ENCODE measurements at places on chromosomes 7 and 10.

DNA sequence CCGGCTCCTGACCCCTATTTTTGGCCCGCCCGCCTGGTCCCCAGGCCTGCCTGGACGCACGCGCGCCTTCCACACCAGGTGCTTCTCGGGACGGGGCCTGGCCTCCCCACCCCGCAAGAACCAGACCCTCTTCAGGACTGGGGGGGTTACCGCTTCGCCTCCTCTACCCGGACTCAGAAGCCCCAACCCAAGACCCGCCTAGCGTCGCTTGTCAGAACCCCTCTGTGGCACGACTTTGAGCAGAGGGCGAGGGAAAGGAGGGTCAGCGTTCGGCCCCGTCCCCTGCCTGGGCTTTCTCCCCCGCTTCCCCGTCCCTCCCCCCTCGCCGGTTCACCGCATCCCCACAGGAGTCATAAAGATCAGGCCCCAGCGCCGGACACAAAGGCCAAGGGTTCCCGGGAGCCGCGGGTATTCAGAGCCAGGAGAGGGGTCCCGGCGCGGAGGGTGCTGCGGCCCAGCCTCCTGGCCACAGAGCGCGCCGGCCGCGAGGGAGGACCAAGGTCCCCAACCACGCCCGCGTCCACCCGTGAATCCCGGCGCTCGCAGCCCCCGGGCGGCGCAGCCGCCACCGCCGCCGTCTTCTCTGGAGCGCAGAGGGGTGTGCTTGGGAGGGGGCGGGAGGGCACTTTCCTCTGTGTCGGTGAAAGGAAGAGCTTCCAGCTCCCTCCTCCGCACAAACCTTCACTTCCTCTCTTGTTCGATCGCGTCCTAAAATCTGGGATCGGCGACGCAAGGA is 351.9 kb downstream of the DNAJB6 start:
- peaks cover 95% of the 10 kb centered on the region for H3K27me3 ChIP-seq
- H3K36me3 ChIP-seq: no peaks in the 10 kb centered on the region
- H3K4me1 ChIP-seq: peaks cover 10% of the 10 kb centered on the region
- DNase-seq: peak; percentile 59
- H3K27ac ChIP-seq: no peak overlapping the region

DNA sequence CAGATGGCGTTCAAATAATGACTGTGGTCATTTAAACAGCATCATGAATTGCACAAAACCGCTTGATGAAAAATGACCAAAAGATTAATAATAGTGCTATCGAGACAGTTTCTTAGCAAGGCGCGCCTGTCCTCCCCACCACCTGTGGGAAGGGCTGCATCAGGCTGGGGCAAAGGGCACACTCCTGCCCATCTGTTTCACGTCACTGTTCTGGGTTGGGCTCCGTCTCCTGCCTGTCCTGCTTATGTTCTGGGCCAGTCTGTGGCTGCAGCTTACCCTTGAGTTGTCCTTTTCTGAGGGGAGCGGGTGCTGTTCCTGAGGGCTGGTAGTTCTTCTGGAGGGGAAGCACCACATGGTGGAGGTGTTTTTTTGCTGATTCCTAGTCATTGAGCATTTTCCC is 13.3 kb downstream of the RBM17 start:
- no peaks in the 10 kb centered on the region for H3K4me1 ChIP-seq
- H3K36me3 ChIP-seq: peaks cover 78% of the 10 kb centered on the region
- no peaks in the 10 kb centered on the region for H3K27me3 ChIP-seq
- H3K27ac ChIP-seq: no peak overlapping the region

DNA sequence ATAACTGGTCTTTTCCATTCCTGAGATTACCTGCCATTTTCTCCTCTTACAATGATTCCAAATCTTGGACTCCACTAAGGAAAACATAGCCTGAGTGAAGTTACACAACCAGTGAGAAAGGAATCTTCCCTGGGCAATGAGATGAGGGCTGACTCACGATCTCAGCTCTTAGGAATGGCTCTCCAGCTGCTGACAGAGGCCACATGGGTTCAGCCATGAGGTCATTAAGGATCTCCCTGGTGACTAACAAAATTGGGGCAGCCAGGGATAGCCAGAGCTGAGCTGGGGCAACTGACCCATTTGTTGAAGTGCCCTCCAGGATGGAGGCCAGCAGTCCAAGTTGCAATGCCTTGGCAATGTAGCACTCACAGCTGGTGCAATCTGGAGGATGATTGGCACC is 78.7 kb upstream of the MKLN1 start:
- peaks cover 7% of the 10 kb centered on the region for H3K4me1 ChIP-seq
- no peak overlapping the region for H3K4me3 ChIP-seq
- no peak overlapping the region for H3K27ac ChIP-seq
- no peaks in the 10 kb centered on the region for H3K27me3 ChIP-seq
- peak; percentile 70 for DNase-seq

GRCh38 chr7:46282155-46282554 is 361.1 kb upstream of the IGFBP3 start:
- no peaks in the 10 kb centered on the region for H3K4me1 ChIP-seq
- no peaks in the 10 kb centered on the region for H3K27me3 ChIP-seq
- no peak for DNase-seq
- no peak overlapping the region for H3K27ac ChIP-seq
- no peak overlapping the region for H3K4me3 ChIP-seq
